Right lobe of liver (tissue), 6 donors: ENCODE measurements at places on chromosomes 1 and 21. TPM values are rescaled to one million over a fixed set of nuclear protein-coding genes. Genes with fewer than 3 reads are reported as not detected.
A peak's percentile ranks its signal among the peaks of the same experiment; 100 is the strongest.

GRCh38 chr1:6128276-6129081, 51.6 kb downstream of the CHD5 start:
- DNase-seq: no peak

GRCh38 chr1:147072482-147073432, 99.5 kb downstream of the PRKAB2 start:
- DNase-seq: no peak

DNA sequence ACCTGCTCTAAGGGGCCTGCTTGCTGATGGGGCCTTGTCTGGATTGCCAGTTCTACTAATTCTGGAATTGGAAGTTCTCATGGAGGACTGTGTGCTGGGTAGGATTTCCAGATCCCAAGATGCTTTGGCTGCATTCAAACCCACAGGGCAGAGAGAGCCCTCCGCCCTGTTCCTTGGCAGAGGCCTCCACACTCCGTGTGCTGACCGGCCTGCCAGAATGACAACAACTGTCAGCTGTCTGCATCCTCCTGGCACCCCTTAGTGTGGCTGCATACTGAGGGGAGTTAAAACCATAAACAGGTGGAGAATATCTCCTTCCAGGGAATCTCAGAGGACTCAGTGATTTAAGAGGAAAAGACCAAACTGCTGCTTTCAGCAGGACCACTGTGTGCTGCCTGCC, 60.7 kb downstream of the ADARB1 start:
- no peak for DNase-seq

DNA sequence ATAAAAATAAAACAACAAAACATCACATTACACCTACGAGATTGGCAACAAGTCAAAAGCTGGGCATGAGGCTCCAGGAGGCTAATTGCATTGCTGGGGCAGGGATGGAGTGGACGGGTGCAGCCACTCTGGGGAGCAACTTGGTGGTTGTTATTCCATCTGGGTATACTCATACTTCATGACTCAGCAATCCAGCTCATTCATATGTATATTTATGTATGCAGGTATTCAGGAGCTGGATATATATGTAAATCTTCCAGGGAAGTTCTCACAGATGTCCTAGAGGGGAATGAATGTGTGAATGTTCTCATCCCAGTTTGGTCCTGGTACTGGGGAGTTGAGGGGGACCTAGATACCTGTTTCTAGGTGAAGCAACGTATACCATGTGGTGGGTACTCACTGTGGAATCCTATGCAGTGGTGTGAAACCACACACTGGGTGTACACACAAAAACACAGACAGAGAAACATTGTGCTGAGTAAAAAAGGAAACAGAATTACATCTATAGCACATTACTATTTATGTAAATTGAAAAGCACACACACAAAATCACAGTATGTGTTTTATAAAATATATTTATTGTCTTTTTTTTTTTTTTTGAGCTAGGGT, 79.7 kb upstream of the RAB4A start:
- DNase-seq: no peak

Gene HSF2BP
- not detected for total RNA-seq

- DNase-seq: no peak
These were observed 36.7 kb downstream of the ERI3 start for GRCh38 chr1:44318097-44319088.

GRCh38 chr1:223466151-223466550, 72.9 kb downstream of the CCDC185 start:
- DNase-seq: no peak

Gene HCRTR1
- total RNA-seq: not detected

GRCh38 chr1:154760469-154760933, 109.6 kb downstream of the KCNN3 start:
- peak; percentile 87 for DNase-seq

- no peak for DNase-seq
These were observed 3.4 kb upstream of the ACOT7 start for GRCh38 chr1:6396998-6397397.

Gene MYBPH
- not detected for total RNA-seq

- DNase-seq: peak; percentile 56
These were observed at the start of gene TIE1 for GRCh38 chr1:43300378-43301094. TSS of gene TIE1 (plus strand) at chr1:43300982. CDS start at chr1:43301072, 90 bp downstream.

- DNase-seq: no peak
These were observed 9.9 kb upstream of the HAO2 start for GRCh38 chr1:119358636-119359035.

DNA sequence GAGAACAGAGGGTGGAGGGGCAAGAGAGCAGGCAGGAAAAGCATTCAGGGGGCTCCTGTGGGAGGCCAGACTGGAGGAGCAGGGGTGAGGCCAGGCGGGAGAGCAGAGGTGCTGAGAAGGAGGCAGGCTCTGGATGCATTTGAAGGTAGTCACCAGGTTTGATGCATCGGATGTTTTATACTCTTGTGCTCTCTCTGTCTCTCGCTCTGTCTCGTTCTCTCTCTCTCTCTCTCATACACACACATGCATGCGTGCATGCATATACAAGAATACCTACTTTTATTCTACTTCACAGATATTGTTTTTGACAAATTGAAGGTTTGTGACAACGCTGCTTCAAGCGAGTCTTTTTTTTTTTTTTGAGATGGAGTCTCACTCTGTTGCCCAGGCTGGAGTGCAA, 15.0 kb upstream of the ITPKB start:
- DNase-seq: no peak

Gene DISC1
- total RNA-seq: 2.7 TPM

Gene PM20D1
- total RNA-seq: not detected

Gene C1orf87
- total RNA-seq: not detected

- no peak for DNase-seq
These were observed 18.9 kb upstream of the NID1 start for GRCh38 chr1:236083650-236084385.

Gene CD1B
- not detected for total RNA-seq

- no peak for DNase-seq
These were observed 49.5 kb downstream of the CHD1L start for GRCh38 chr1:147292012-147292411.

DNA sequence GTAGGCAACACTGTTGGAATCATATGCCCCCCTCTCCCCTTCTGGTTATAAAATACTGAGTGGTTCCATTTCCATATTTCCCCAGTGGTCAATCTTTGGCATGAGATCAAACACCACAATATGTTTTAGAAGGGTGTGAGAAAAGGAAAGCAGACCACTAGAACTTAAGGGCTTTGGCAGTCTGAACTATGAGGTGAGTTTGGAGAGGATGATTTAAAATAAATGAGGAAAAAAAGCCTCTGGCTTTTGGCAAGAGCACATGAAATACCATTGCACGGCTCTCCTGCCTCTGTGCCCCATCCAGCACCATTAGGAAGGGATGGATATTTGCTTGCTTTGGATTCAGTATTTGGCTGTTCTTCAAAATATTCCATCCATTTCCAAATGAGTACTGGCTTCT, 339.5 kb upstream of the C1orf87 start:
- DNase-seq: no peak

DNA sequence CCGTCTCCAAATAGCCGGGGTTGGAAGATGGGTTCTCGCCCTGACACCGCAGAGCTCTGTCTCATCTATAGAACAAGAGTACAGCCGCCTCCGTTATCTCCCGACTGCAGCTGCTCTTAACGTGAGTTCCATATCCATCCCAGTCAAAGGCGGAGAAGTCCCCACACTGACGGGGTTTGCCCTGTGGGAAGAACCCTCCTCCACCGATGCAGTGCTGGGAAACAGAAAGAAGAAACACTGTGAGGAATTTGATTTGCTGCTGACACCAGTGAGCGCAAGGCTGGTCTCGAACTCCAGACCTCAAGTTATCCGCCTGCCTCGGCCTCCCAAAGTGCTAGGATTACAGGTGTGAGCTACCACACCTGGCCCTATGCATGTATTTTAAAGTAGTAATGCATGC, 9.5 kb downstream of the ITLN2 start:
- no peak for DNase-seq

GRCh38 chr1:40313329-40313957, 3.6 kb downstream of the COL9A2 start:
- DNase-seq: no peak

Gene MATN1
- total RNA-seq: not detected

DNA sequence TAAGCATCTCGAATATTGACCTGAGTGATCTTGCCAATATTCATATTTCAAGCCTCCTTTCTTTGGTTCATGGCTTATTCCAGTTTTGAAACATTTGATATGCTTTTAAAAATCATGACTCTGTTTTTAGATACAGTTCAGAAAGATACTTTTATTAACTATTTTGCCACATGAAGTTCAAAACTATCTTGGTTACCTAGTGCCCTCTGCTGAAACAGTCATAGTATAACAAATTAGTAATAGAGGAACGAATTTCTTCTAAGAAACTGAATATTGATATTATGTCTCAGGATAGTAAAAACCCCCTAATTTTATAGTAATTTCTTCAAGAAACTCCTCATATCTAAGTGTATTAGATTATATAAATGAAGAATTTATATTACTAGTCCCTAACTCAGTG, 52.6 kb upstream of the RC3H1 start:
- no peak for DNase-seq

DNA sequence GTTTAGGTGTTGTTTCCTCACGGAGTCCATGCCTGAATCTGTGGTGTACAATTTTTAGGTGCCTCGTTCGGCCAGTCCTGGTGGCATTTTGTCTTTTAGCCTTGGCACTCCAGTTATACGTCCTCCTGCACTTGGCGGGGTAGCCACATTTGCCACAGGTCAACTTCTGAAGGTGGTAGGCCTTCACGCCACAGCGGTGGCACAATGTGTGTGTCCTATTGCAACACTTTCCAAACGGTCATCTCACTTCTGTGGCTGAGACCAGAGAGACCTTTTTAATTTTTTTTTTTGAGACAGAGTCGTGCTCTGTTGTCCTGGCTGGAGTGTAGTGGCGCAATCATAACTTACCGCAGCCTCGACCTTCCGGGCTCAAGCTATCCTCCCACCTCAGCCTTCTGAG, 49.1 kb downstream of the CAMTA1 start:
- DNase-seq: no peak

DNA sequence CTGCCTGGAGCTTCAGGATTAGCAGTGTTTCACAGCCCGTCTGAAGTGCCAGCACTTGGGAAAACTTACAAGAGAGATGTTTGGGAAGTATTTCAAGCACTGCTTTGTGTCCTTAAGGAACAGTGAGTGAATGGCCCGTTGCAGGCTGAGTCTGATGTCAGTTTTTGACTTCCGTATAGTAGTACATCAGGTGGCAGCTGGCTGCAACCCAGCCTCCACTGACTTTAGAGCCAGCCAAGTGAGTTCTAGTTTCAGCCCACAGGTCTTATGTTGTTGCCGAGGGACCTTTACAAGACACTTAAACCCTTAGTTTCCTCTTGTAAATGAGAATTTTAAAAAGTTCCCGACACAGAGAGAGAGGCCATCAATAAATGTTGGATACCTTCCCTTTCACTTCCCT, 35.0 kb downstream of the UCK2 start:
- no peak for DNase-seq
